Activated CD4-positive, alpha-beta T cell treated with anti-CD3 and anti-CD28 coated beads, Interleukin-10, Interleukin-2, amounts not matched to agents 100 ng/mL and 50 ng/mL, durations not matched to agents 16 hours and 8 hours (primary cell): ENCODE measurements at places on chromosomes 3 and 15.

GRCh38 chr3:183064475-183064874, 34.8 kb downstream of the MCCC1 start:
- DNase-seq: no peak

GRCh38 chr3:66642484-66642883, 141.7 kb upstream of the LRIG1 start:
- no peak for DNase-seq

- DNase-seq: no peak
These were observed 78.8 kb downstream of the CLDN11 start for GRCh38 chr3:170497207-170498095.

GRCh38 chr15:63499611-63500010, 4.8 kb upstream of the USP3 start:
- no peak for DNase-seq

DNA sequence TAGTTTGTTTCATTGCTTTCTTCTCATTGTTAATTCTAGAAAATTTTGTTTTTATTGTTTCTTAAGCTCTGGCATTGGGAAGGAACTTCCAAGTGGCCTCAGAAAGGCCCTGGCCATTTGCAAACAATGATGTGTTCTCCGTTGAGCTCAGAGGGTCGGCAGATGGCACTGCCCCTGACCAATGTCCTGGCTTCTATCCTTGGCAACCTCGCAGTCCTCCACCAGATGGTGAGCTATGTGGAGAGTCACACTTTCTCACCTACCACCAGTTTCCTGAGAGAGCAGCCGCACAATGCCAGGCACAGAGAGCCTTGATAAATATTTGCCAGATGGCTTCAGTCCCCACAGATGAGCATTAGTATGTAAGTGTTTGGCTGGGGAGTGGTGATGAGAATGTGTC, 343.7 kb downstream of the EPHB1 start:
- no peak for DNase-seq

DNA sequence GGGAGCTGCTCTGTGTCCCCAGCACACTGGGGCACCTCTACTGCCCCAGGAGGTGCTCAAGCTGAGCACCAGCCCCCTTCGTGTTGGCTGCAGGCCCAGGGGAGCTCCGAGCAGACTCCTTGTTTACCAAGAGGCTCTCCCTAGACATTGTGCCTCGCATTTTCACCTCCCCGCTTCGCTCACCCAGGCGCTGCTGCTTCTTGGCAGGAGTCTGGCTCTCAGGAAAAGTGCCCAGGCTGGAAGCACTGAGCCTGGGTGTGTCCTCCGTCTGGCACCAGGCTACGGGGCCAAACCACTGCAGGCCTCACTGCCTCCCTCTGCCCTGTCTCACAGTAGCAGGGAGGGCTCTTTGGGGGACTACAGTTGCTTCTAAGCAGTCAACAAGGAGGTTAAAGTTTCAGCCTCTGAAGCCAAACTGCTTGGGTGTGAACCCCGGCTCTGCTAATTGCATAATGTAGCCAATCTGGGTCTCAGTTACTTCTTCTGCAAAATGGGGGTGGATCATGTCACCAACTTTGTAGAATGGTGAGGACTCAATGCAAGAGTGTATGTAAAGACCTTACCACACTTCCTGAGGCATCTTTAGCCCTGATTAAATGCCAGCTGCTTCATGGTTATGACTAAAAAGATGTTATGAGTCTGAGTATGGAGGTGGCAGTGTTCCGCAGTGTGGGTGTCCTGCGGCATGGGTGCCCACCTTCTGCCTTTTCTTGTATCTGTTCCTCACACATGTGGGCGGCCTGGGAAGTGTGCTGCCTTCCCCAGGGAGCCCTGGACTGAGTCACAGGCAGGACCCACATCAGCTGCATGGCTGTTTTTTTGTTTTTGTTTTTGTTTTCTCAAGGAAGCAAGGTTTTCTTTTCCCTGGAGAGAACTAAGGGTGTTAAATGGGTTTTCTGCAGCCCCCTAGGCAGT, 88.9 kb downstream of the CLSTN2 start:
- no peak for DNase-seq

- no peak for DNase-seq
These were observed 272.9 kb downstream of the IL5RA start for GRCh38 chr3:2837239-2837638.

- DNase-seq: no peak
These were observed 52.1 kb downstream of the CMTM8 start for GRCh38 chr3:32290619-32291018.

DNA sequence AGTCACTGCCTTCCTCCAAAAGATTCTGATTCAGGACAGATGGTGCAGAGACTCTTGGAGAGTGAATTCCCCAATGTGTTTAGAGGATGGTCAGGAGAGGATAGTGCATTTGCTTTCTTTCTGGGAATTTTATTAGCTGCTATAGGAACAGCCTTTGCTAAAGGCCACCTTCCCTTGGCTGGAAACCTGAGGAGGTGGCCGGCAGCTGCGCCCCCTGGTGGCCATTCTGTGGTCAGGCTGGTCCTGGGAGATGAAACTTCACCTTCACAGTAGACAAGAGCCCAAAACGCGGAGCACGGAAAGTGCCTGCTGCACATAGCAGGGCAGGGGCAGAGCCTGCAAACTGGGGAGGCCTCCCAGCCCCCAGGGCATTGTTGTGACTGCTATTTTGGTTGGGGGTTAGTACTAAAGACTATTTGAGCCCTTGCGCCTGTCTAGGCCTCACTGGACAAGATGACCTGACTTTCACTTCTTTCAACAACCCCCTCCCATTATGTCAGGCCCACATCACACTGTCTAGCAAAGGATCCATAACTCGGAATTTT, 34.3 kb downstream of the SEC22C start:
- peak; percentile 63 for DNase-seq

DNA sequence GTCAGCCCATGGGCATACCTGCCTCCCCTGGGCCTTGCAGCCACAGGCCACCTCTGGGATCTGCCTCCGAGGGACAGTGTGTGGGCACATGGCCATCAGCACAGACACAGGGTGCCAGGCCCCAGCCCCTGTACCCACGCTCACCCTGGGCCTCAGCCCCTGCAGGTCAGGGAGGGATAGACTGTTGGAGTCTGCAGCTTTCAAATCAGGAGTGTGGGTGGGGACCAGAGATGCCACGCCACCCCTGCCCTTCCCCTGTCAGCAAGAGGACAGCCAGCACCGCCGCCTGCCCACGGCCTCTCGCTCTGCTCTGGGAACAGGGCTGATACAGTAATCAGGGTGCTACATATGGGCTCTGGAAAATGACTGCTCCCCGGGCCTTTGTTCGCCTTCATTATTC, 72.7 kb downstream of the DNAJB8 start:
- no peak for DNase-seq

GRCh38 chr15:66999046-66999968, 66.1 kb upstream of the SMAD3 start:
- no peak for DNase-seq

- no peak for DNase-seq
These were observed 39.9 kb upstream of the PRTG start for GRCh38 chr15:55782901-55783300.

GRCh38 chr3:194267744-194268653, 83.1 kb downstream of the CPN2 start:
- DNase-seq: no peak

DNA sequence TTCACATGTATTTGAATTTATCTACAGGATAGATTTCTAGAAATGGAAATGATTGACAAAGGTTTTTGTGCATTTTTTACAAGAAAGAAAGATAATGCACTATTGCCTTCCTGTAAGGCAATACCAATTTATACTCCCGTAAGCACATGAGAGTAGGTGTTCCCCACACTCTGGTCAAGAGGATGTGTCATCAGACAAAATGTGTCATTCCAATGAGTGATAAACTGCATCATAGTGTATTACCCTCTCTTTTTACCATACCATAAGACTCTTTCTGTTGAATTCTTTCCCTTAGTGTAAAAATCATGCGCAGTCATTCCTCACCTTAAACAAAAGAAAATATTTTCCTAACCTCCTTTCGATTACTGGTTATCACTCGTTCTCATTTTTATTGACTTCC, 251.0 kb downstream of the ROBO1 start:
- no peak for DNase-seq

DNA sequence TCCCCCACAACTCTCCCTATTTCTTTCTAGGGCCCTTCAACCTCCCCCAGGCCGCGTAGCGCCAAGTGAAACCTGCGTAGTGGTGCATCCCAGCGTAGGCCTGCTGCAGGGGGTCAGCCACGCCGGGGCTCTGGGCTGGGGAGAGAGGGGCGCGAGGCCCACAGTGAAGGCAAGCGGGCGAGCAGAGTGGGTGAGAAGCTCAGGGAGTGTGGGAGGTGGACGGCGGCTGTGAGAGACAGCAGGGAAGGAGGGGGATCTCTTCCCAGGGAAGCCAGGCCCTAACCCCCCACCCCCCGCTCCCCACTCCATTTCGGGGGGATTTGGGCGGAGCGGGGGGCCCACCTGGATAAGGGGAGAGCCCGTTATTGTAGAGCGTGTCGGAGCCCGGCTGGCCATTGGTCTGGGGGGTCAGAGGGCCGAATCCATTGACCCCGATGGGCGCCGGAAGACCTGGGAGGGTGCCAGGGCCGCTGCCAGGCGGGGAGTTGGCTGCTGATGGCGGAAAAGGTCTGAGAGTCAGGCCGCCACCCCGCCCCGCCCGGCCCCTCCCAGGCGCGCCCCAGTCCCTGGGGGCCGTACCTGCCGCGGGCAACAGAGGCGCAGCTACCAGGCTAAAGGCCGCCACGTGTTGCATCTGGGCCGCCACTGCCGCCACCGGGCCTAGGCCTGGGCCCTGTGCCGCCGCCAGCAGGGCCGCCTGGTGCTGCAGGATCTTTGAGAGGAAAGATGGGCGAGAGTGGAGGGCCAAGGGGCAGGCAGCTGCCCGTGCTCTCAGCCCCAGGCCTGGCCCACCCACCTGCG, 16.6 kb upstream of the PARP6 start:
- no peak for DNase-seq

- DNase-seq: no peak
These were observed 247.0 kb upstream of the THBS1 start for GRCh38 chr15:39333896-39334295.

GRCh38 chr3:72660270-72661114, 187.8 kb downstream of the SHQ1 start:
- DNase-seq: no peak

DNA sequence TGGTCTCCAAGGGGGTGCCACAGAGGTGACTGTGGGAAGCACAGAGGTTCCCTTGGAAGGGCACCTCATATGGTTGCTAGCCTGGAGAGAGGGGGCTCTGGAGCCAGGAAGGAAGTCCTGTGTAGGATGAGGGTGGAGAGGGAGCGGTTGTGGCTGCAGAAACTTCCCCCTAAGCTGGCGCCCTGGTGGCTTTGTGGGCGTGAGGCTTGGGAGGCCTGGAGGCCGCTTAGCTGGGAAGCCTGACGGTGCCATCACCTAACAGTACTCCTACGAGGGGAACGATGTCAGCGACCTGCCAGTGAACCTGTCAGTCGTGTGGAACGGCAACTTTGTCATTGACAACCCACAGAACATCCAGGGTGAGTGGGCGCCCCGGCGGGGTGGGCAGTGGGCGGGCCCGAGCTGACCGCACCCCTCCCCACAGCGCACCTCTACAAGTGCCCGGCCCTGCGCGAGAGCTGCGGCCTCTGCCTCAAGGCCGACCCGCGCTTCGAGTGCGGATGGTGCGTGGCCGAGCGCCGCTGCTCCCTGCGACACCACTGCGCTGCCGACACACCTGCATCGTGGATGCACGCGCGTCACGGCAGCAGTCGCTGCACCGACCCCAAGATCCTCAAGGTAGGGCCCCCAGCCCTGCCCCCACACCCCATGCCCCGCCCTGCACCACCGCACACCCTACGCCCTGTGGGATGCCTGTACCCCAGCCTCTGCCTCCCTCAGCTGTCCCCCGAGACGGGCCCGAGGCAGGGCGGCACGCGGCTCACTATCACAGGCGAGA, 31.0 kb downstream of the PLXNA1 start:
- DNase-seq: no peak

DNA sequence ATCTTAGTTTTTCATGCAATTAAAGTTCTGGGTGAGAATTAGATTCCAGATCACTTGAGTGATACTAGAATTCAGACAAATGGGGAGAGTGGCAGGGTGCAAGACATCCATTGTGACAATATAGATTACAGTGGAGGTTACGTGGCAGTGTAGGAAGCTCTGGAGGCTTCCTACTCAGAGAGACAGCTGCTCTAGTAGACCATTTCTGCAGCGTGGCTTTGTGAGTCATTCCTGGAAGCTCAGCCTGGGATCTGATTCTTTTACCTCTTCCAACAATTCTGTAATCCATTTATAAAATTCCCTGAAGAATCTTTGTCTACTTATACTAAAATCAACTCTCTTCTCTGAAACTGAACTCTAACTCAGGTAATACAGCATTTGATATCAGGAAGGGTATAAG, 90.4 kb upstream of the ASB14 start:
- no peak for DNase-seq

DNA sequence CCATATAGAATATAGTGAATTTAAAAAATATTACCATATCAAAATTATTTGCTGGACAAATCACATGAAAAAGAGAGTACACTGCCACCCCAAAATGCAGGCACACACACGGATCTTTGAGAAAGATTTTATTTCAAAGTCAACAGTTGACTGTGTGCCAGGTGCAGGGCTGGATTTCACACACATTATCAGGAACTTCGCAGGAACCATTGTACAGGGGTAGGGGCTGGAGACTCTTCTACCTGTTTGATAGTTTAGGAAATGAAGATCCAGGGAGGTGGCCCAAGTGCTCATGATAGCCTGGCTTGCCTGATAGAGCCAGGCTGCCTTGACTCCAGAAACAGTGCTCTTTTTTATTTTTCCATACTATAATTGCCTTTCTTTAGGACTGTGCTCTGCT, 54.2 kb downstream of the IL1RAP start:
- DNase-seq: no peak

GRCh38 chr3:55686426-55687254, 199.5 kb upstream of the WNT5A start:
- DNase-seq: no peak

DNA sequence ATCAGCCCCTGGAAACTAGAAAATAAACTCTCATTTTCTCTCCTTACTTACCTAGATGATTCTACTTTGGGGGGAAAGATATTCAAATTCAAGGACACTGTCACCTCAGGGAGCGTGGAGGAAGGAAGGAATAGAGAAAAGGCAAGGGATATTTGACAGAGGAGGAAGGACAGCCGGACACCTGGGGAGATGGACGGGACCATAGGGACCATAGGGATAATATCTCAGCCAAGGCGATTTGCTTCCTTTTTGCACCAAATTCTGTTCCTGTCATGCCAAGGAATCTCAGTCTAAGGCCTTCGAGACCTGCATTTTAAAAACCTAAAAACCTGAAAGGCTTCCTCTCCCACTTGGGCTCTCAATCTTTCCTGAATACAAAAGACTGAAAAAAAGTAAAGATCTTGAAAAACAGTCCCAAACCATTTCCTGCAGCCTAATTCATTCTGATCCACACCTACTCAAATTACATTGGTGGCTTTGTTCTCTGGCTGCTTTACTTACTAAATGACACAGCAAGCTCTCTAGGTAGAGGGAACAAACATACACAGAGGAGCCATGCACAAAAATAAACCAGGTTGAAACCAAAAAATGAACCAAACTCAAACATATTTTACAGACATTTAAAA, 73.9 kb upstream of the SLC24A5 start:
- DNase-seq: no peak

DNA sequence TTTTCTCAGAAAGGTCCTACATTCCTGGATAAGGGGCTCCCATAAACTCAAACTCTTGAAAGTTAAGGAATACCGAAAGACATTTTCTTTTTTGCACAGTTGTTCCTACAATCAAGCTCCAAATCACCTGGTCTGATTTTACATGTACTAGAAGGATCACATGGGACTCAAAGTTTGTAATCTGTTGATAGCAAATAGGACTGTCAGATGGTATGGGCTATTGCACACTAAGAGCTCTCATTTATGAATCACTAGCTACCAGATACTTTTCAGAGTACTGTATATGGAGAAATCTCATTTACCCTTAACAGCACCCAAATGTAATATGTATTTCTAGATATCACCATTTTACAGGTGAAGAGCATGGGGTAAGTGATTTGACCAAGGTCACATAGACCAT, 49.5 kb upstream of the CMSS1 start:
- DNase-seq: no peak
